ENCODE measurements at places on chromosomes 3 and 15.

GRCh38 chr15:38049891-38050290, 115.5 kb downstream of the TMCO5A start:
- no peak for DNase-seq

DNA sequence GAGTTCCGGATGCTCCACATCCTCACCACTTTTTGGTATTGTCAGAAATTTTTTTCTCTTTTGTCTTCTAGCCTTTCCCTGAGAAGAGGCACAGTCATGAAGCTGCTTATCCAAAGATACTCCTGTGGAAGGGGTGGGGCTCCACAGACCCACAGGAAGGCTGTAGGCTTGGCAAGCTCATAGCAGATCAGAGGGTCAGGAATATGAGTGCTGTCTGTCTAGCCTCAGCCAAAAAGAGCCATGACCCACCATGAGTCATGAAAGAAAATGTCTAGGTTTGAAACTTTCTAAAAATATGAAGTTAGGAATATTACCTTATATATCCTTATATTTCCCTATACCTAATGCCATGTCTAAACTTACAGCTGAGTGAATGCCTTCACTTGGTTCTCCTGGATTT, 118.2 kb upstream of the THBS1 start:
- DNase-seq = no peak

- DNase-seq = no peak
These were observed 216.3 kb downstream of the LPP start for GRCh38 chr3:188370081-188370830.

GRCh38 chr15:59350421-59350732, 22.3 kb downstream of the MYO1E start:
- no peak for DNase-seq

DNA sequence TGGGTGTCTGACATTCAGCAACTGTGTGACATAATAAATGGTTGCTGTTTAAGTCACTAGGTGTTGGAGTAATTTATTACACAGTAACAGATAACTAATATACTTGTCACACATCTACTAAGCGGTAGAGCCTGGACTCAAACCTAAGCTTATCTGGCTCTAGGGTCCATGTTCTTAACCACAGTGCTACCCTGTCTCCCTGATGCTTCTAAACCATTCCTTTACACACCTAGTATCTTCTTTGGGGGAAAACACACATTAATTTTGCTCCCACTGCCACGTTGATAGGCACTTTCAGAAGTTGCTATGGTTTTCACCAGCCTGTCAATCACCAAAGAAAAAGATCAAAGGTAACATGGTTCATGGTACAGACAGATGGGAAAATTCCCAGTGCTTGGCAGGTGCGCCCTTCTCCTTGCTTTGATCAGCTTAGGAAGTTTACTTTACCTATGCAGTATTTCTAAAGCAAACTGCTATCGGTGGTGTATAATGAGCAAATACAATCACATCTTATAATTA, 150.8 kb downstream of the PDZRN3 start:
- DNase-seq = no peak

- DNase-seq = no peak
These were observed 13.9 kb upstream of the SLITRK3 start for GRCh38 chr3:165210132-165210531.

GRCh38 chr3:113220721-113221120, 9.4 kb downstream of the BOC start:
- DNase-seq = no peak

- no peak for DNase-seq
These were observed 20.0 kb upstream of the C3orf22 start for GRCh38 chr3:126578702-126579101.

DNA sequence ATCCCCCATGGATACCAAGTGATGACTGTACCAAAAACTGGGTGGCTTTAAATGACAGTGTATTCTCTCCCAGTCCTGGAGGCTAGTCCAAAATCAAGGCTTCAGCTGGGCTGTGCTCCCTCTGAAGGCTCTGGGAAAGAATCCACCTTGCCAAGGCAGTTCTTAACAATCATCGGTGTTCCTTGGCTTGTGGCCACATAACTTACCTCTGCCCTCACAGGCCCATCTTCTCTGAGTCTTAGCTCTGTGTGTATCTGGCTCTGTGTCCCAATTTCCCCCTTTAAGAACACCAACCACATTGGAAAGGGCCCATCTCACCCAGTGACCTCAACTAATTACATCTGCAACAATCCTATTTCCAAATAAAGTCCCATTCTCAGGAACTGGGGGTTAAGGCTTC, 503.0 kb upstream of the PROK2 start:
- DNase-seq = no peak

DNA sequence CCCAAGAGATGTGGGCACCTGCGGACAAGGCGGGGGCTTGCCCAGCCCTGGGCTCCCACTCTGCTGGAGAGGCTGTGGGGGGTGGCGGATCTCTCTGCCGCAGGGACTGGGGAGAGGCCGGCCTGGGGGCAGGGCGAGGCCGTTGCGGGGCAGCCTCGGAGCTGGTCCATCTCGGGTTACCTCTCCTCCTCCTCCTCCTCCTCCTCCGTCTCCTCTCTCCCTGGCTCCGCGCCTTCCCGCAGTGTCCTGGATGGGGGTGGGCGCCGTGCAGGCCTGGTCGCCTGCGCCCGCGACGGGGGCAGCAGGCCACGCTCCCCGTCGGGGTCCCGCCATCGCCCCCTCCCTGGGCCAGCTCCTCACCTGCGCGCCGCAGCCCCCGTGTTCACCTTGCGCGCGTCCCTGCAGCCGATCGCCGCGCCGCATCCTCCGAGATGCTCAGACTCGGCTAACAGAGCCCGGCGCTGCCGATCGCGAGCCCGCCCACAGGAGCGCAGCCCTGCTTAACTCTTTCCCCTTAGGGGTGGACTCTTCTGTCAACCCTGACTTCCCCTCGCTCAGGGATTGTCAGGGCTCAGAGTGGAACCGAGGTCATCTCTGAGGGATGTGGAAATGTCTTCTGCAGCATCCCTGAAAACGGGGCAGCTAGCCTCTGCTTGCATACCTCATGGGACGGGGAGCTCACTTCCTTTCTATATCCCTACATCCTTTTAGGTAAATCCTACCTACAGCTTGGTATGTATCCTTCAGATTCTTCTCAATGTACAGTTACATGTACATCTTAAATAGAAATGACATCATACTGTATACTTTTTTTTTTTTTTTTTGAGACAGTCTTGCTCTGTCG, at the start of gene PRRT3:
Gene PRRT3 (minus strand): TSS at position 447 of the 844 bp plus-strand sequence. CDS start 2,293 bp downstream, outside the sequence.
- peak; percentile 37 for DNase-seq

DNA sequence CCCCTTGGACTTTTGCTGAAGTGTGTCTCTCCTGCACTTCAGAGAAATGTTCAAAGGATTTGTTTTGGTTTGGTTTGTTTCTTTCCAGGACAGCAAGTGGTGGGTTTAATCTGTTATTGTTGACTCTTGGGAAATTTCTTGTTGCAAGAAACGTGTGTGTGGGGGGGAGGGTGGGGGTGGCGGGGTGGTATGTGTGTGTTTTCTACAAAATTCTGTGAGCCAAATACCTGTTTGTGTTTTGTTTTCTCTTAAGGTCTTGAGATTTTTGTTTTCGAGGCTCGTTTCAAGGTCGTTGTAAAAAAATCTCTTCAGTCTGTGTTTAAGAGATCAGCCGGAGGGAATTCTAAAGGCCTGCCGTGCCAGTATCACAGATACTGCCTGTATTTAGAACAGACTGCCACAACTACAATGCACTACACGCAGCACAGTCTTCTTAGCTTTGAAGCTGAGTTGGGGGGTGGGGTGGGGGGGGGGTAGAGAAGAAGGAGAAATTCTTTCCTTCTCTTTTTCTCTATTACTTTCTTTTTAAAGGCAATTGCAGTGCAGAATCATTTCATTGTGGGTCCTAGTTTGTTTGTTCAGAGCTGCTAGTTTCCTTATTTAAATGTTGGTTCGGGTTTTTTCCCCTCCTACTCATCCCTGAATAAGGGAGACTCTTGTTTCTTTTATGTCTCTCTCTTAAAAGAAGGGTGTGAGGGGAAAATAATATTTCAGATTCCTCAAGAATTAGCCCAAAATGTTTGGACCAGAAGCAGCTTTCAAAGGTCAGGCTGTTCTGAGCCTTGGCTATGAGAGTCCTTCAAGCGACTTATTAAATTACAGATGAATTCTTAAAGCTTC, 1.4 kb upstream of the BCL6 start:
- DNase-seq = peak; percentile 12

- peak; percentile 27 for DNase-seq
These were observed 26.9 kb upstream of the EHHADH start for GRCh38 chr3:185280572-185281365.

DNA sequence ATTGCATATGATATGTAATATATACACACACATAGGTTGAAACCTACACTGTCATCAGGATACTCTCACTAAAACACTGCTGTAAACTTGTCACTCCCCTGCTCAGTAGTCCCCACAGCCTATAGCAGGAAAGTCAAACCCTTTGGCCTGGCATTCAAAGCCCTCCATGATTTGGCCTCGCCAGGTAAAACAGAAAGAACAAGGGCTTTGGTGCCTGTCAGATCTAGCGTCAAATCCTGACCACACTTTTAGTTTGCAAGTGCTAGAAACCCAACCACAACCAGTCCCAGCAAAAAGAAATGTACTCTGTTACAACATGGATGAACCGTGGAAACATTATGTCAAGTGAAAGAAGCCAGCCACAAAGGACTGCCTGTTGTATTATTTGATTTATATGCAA, 11.4 kb downstream of the CRABP1 start:
- DNase-seq = no peak

- DNase-seq = no peak
These were observed 60.5 kb downstream of the SH3BP5 start for GRCh38 chr3:15271785-15272381.

DNA sequence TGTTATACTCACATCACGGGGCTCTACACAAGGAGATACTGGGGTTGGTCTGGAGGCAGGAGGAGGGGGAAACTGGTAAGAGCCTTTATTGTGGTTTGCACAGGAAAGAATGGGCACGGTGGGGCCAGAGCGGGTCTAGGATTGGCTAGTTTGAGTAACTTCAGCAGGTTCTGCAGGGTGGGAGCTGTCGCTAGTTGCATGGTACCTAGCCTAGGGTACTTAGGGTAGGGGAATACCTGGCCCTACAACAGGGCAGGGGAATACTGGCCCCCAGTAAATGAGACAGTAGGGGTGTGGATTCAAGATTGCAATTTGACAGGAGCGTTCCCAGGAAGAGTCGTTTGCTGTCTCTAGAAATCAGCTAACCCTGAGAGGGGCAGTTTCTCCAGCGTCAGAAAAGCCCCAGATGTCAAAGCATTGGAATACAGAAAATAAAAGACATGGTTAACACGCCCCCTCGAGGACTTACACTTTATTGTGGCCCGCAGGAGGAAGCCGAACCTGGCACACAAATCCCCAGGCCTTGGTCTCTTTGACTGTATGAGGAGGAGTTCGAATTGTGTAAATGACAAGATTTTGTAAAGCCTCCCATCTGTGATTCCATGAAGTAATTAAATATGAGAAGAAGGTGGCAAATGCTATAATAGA, 32.0 kb downstream of the ST8SIA2 start:
- DNase-seq = no peak

- no peak for DNase-seq
These were observed 411.1 kb upstream of the RGMA start for GRCh38 chr15:93500155-93500554.

- no peak for DNase-seq
These were observed 16.3 kb upstream of the NEK10 start for GRCh38 chr3:27385504-27385903.

GRCh38 chr3:3648988-3649679, 150.1 kb upstream of the LRRN1 start:
- DNase-seq = no peak

DNA sequence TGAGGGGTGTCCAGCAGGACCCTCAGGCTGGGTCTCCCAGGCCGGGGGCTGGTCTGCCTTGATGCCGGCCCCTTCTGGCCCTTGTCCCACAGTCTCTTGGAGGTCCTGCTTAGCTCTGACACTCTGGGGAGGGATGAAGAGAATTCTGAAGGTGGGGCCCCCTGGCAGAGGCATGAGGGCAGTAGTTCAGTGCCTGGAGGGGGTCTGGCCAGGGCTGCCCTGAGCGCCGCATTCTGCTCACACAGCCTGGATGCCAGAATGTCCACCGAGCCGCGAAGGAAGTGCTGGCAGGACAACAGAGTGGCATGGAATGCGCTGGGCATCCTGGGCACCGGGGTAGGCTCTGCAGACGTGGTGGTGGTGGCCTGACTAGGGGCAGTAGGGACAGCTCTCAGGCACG, 55.5 kb downstream of the SMAD6 start:
- DNase-seq = no peak

DNA sequence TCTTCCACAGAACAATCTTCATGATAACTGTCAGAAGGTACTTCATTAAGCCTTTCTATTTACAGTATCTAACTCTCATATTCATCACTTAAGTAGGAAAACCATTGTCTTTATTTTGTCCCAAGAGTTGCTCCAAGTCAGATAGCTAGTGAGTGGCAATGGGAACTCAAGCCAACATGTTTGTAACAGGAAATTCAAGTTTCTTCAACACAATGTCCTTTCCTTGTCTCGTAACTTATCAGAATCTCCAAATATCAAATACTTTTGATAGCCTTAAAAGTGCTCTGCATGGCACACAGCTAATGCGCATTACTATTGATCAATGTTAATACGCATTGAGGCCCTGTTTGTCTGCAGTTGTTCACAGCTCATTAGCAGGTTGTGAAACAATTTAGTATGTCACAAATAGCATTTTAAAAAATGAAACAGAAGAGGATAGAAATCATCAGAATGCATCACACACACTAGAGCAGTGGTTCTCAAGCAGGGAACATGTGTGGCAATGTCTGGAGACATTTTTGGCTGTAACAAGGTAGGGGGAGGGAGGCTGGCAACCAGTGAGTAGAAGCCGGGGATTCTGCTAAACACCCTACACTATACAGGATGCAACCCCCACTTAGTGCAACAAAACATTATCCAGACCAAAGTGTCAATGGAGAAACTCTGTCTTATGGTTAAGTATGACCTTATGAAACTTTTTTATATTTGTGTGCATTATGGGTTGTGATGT, 27.5 kb downstream of the BTLA start:
- no peak for DNase-seq

GRCh38 chr3:170551252-170551651, 34.6 kb downstream of the SLC7A14 start:
- DNase-seq = no peak
